ENCODE measurements at places on chromosomes 12 and 14.

DNA sequence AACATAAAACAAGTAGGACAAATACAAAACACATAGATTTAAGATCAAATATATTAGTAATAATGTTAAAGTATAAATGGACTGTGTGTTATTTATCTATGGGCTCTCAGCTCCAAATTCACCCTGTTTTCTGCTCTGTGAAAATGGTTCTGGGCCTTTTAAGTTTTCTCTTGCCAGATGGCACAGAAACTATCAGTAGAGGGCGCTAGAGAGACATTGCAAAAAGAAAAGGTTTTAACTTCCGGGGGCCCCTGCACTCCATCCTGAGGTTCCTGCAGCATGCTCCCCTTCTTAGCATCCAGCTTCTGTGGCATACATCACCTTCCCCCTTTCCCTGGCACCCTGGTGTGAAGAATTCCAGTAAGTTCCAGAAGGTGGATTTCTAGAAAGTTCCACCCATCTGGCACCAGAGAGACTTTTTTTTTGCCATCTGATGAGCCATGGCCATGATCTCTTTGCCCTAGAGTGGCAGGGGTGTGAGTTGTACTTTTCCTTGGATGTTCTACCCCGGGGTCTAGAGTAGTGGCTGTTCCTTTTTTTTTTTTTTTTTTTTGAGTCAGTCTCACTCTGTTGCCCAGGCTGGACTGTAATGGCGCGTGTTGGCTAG is 29.3 kb downstream of the ZCRB1 start:
- H3K36me3 ChIP-seq = no peaks in the 10 kb centered on the region
- H3K4me3 ChIP-seq = no peak overlapping the region
- no peaks in the 10 kb centered on the region for H3K27me3 ChIP-seq
- H3K27ac ChIP-seq = no peak overlapping the region
- no peak for DNase-seq
- no peaks in the 10 kb centered on the region for H3K4me1 ChIP-seq

GRCh38 chr12:48999371-49000131 is at the start of gene DDN:
TSS of gene DDN (minus strand) at chr12:48999375. CDS start at chr12:48999287, 88 bp downstream.
- peak within 1 kb of the TSS; percentile 54 for H3K4me3 ChIP-seq
- no peak within 1 kb of the TSS for H3K27ac ChIP-seq
- peaks cover 12% of the 10 kb centered on the region for H3K4me1 ChIP-seq
- no peaks in the 10 kb centered on the region for H3K36me3 ChIP-seq

DNA sequence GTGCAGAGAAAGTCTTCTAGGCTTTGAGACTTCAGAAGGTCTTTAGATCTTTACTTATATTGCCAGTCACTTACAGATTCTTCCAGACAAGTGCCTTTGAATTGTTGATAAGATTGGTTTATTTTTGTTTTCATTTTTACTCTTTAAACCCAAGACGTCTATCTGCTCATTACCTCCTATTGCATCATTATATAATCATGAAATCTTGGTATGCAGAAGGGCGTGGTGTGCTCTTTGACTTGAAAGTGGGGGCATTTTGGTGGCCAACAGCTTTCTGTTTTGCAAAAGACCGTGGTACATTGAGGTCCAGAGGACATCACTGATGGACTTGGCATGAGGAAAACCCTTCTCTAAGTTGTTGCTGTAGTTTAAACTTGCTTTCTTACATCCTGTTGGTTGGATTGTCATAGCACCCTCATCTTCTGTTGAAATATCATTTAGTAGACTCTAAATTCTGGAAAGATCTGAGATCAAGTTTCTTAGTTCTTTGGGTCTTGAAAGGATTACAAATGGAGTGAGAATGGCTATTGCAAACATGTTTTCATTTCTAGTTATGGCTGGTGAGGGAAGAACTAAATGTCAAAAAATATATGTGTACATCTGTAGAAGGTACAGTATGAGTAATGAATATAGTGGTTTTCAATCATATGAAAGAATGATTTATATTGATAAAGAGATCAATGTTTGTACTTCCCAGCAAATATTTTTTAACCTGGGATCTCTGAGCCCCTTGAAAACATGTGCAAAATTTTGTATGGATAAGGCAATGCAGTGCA is 441.8 kb downstream of the NRXN3 start:
- no peak overlapping the region for H3K4me3 ChIP-seq
- no peak overlapping the region for H3K27ac ChIP-seq
- no peaks in the 10 kb centered on the region for H3K4me1 ChIP-seq
- DNase-seq = no peak
- H3K36me3 ChIP-seq = no peaks in the 10 kb centered on the region

DNA sequence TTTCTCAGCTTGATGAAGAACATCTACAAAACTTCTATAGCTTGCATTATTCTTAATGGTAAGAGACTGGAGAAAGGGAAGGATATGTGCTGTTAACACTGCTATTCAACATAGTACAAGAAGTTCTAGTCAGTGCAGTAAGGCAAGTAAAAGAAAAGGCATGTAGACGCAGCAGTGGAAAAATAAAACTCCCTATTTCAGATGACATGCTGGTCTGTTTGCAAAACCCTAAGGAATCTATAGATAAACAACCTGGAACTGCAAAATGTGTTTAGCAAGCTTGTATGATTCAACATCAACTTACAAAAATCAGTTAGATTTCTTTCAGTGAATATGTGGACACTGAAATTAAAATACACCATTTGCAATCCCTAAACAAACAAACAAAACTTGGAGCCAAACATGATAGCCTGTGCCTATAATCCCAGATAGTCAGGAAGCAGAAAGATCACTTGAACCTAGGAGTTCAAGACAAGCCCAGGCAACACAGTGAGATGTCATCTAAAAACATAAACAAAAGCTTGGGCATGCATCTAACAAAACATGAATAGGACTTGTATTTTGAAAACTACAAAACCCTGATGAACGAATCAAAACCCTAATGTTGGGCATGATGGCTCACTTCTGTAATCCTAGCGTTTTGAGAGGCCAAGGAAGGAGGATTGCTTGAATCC is 293.6 kb upstream of the RGS6 start:
- no peak overlapping the region for H3K4me3 ChIP-seq
- no peaks in the 10 kb centered on the region for H3K4me1 ChIP-seq
- no peaks in the 10 kb centered on the region for H3K27me3 ChIP-seq
- H3K27ac ChIP-seq = no peak overlapping the region

GRCh38 chr14:96105926-96106441 is 66.8 kb downstream of the C14orf132 start:
- no peaks in the 10 kb centered on the region for H3K4me1 ChIP-seq
- no peaks in the 10 kb centered on the region for H3K36me3 ChIP-seq
- H3K4me3 ChIP-seq = no peak overlapping the region
- H3K27me3 ChIP-seq = no peaks in the 10 kb centered on the region
- DNase-seq = peak; percentile 43
- H3K27ac ChIP-seq = no peak overlapping the region

Measured in pancreas (tissue), 10 donors.